ENCODE measurements at places on chromosomes 11 and 22. TPM values are rescaled to one million over a fixed set of nuclear protein-coding genes. Genes with fewer than 3 reads are reported as not detected.
A peak's percentile ranks its signal among the peaks of the same experiment; 100 is the strongest.

The OR2AT4 gene
- not detected for total RNA-seq

DNA sequence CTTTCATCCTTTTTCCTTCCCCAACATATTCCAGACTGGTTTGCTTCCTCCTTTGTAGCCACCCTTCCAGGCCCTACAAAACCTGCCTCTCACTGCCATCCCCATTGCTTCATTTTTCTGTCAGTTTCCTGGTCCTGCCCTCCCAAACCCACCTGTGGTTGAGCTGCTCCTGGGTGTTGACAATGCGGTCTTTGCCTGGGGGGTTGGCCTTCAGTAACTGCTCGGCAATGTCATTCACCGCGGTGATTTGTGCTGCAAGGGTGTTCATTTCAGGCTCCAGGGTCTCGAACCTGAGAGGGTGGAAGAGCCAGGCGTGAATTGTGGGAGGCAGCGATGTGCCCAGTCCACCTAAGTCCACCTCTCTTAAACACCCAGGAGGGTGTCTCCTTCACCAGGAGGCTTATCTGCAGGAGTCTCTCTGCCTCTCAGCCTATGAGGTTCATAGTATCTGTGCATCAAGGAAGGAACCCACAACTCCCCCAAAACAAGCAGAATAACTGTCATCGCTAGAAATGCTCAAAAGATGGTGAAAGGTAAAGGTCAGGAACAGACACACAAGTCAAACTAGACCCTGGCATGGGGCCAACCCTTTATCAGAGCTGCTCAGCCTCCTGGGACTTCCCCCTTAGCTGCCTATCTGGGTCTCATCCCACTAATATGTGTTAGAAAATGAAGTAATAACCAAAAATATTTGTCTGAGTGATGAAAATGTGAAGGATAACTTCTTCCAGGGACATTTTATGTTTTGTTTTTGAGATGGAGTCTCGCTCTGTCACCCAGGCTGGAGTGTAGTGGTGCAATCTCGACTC lies 23.9 kb upstream of the RBM4B start:
- peak; percentile 70 for DNase-seq

The OR51B2 gene
- total RNA-seq: not detected

The LYVE1 gene
- not detected for total RNA-seq

- DNase-seq: peak; percentile 76
Measured at GRCh38 chr11:22193348-22194051, 615 bp downstream of the ANO5 start.

DNA sequence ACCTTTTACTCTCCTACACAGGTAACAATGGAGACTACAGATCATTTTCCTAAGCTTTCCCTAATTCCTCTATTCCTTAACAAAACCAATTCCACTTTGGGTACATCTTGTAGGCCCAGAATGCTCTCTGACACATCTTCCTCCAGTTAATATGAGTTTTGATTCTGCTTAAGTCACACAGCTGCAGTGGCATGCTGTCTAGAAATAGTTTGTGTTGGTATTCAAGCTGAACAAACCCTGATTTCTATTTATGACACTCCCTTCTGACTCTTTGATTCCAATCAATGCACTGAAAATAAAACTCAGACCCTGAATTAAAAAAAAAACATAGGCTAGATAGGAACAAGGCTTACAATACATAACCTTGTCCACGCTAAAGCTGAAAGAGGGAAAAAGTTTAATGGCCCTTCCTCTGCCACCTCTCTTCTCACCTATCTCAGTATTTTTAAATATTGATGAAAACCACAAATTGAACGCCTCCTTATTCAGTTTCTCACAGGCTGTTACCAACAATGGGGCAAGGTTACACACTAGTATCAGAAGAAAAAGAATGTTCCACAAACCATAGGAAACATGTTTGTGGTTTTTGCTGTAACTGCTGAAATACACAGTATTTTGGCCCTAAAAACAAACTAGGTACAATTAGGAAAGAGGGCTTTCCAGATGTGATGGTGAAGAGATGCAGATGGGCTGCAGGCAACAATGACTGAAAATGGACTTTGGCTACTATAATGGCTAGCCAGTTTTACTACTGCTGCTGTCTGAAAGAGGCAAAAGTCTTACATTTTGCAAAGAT lies 35.7 kb upstream of the GAB2 start:
- no peak for DNase-seq

GRCh38 chr11:69337211-69337721 lies 43.3 kb downstream of the MYEOV start:
- no peak for DNase-seq

The GATD1 gene
- 31.5 TPM for total RNA-seq

The PKNOX2 gene
- 1.2 TPM for total RNA-seq

GRCh38 chr11:57586711-57587245 lies 10.7 kb upstream of the SERPING1 start:
- no peak for DNase-seq

The MMP8 gene
- under 0.01 TPM for total RNA-seq

Measured in osteoblast (primary cell).